ENCODE measurements at places on chromosomes 13 and 19. TPM values are rescaled to one million over a fixed set of nuclear protein-coding genes. Genes with fewer than 3 reads are reported as not detected.
A peak's percentile ranks its signal among the peaks of the same experiment; 100 is the strongest.

- no peaks in the 10 kb centered on the region for H3K36me3 ChIP-seq
- H3K4me3 ChIP-seq: no peak overlapping the region
- DNase-seq: no peak
- no peak overlapping the region for H3K27ac ChIP-seq
- no peaks in the 10 kb centered on the region for H3K27me3 ChIP-seq
Observed at GRCh38 chr13:42544246-42544926, 29.6 kb upstream of the TNFSF11 start.

DNA sequence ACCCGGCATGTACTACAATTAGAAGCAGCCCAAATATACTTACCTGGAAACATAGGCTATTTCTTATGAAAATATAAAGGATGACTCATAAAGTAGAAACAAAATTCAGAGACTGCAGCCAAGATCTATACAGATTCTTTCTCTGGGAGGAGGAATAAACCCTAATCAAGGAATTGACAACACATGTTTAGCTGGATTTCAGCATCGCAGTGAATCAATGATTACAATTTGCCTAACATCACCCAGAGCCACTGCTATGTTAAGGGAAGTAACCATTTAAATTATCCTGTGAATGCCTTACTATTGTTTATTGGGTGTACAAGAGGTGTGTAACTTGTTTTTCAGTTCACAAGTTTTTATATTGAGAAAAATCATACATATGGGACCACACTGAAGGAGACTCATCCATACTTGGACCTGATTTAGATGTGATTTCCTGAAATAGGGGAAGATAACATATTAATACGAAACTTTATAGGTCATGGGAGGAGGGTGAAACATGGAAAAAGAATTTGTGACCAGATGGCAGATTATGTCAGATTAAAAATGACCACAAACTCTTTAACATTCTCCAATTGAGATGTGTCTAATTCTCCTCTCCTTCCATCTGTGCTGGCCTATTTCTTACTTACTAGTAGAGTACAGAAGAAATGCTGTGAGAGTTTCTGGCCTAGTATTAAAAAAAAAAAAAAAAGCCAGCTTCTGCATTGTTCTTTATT is 1168.4 kb downstream of the SLITRK1 start:
- no peak overlapping the region for H3K4me3 ChIP-seq
- H3K27me3 ChIP-seq: no peaks in the 10 kb centered on the region
- no peaks in the 10 kb centered on the region for H3K36me3 ChIP-seq
- no peak for DNase-seq

DNA sequence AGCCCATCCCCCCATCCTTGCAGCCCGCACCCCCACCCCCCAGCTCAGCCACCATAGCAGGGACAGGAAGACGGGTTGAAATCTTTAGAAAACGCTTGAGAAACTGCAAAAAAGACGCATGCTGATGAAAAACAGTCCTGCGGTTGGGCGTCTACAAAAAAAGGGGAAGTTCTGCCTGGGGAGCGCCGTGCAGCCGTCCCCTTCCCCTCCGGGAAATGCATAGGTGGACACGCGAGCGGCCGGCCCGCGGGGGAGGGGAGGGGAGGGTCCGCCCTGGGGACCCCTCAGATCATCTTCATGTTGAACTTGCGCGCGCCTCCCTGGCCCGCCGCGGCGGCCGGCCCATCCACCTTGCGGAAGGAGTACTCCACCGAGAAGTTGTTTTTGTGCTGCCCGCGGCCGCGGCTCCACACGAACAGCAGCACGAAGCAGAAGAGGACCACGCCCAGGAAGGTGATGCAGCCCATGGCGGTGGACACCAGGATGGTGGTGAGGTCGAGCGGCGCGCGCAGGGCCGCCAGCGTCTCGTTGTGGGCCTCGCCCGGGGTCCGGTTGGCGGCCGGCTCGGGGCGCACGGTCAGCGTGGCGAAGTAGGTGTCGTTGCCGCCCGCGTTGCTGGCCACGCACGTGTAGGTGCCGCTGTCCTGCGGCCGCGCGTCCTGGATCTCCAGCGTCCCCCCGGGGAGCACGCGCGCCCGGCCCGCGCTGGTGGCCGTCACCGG is 7.9 kb upstream of the PEAK3 start:
- peak; percentile 82 for DNase-seq
- H3K4me3 ChIP-seq: peak overlapping the region; percentile 85
- H3K27ac ChIP-seq: peak overlapping the region; percentile 97
- peaks cover 17% of the 10 kb centered on the region for H3K36me3 ChIP-seq
- H3K4me1 ChIP-seq: peaks cover 39% of the 10 kb centered on the region

DNA sequence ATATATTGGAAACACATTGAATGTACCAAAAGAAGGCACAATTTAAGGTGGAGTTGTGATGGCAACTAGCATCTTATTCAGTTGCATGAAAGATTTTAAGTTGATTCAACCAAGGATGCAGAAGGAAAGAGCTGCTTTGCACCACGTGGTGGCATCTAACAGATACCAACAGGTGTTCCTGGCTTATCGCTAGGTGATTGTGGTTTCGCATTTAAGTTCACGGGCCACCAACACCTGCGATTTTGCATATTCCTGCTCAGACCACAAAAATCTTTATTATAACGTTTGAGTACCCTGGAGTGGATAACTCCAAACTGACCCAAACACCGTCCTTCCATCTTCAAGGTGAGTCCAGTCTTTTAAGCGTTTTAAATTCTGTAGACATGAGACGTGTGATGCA is 45.3 kb downstream of the RGCC start:
- peaks cover 5% of the 10 kb centered on the region for H3K36me3 ChIP-seq
- no peak overlapping the region for H3K4me3 ChIP-seq
- H3K27me3 ChIP-seq: no peaks in the 10 kb centered on the region
- no peak for DNase-seq
- H3K4me1 ChIP-seq: peaks cover 28% of the 10 kb centered on the region

- no peak overlapping the region for H3K4me3 ChIP-seq
- H3K4me1 ChIP-seq: no peaks in the 10 kb centered on the region
- no peaks in the 10 kb centered on the region for H3K36me3 ChIP-seq
- no peak for DNase-seq
- H3K27ac ChIP-seq: no peak overlapping the region
- no peaks in the 10 kb centered on the region for H3K27me3 ChIP-seq
Observed at GRCh38 chr13:36076211-36076610, 55.0 kb downstream of the DCLK1 start.

DNA sequence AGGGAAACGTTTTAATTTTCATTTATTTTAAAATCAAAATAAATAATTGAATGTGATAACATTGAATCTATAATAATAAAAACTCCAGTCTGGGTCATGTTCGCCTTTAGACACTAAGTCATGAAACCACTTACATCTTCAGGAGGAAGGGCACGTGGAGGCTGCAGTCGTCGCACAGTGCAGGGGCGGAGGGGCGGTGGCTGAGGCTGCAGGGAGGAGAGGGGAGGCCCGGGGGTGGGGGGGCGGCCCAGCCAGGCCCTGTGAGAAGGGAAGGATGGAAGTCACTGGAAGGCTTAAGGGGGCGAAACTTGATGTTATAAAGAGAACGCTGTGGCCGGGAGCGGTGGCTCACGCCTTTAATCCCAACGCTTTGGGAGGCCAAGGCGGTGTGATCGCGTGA is 14.9 kb upstream of the LATS2 start:
- DNase-seq: no peak
- H3K4me1 ChIP-seq: peaks cover 44% of the 10 kb centered on the region
- peak overlapping the region; percentile 60 for H3K27ac ChIP-seq
- H3K4me3 ChIP-seq: peak overlapping the region; percentile 31
- peaks cover 18% of the 10 kb centered on the region for H3K27me3 ChIP-seq

GRCh38 chr13:113402471-113403254 is 38.7 kb upstream of the GRTP1 start:
- H3K4me3 ChIP-seq: no peak overlapping the region
- DNase-seq: no peak
- peaks cover 3% of the 10 kb centered on the region for H3K27me3 ChIP-seq
- H3K4me1 ChIP-seq: no peaks in the 10 kb centered on the region
- no peak overlapping the region for H3K27ac ChIP-seq

GRCh38 chr13:113105032-113105920 is at the start of gene F7:
Gene F7, plus strand, starts transcription at chr13:113105791. Its CDS starts 51 bp downstream, at chr13:113105842.
- peaks cover 3% of the 10 kb centered on the region for H3K4me1 ChIP-seq
- no peak within 1 kb of the TSS for H3K27ac ChIP-seq
- no peak within 1 kb of the TSS for H3K4me3 ChIP-seq
- H3K36me3 ChIP-seq: peaks cover 1% of the 10 kb centered on the region

DNA sequence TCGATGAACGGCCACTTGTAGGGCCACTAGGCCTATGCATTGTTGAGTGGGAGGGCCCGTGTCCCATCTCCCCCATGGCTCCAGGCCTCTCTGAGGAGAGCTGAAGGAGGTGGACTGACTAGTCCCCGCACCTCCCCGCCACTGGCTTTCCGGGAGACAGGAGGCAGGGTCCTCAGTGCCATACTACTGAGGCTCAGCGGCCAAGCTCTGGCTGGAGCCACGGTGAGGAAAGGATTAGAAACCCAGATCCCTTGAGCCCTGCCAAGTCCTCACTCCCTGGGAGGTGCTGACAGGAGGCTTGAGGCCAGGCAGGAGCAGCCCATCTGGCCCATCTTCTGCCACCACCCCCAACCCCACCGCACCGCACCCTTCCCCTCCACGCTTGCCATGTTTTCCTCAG is 29.0 kb downstream of the CCDC8 start:
- H3K27ac ChIP-seq: no peak overlapping the region
- H3K36me3 ChIP-seq: peaks cover 71% of the 10 kb centered on the region
- H3K4me3 ChIP-seq: no peak overlapping the region

- no peaks in the 10 kb centered on the region for H3K27me3 ChIP-seq
- H3K36me3 ChIP-seq: no peaks in the 10 kb centered on the region
- H3K27ac ChIP-seq: no peak overlapping the region
Observed at GRCh38 chr13:29819143-29819542, 31.3 kb downstream of the UBL3 start.

- DNase-seq: no peak
- no peaks in the 10 kb centered on the region for H3K36me3 ChIP-seq
- H3K27ac ChIP-seq: no peak overlapping the region
- no peak overlapping the region for H3K4me3 ChIP-seq
- H3K27me3 ChIP-seq: peaks cover 15% of the 10 kb centered on the region
- no peaks in the 10 kb centered on the region for H3K4me1 ChIP-seq
Observed at GRCh38 chr13:29743201-29743786, 107.1 kb downstream of the UBL3 start.

GRCh38 chr13:50812242-50812641 is 31.2 kb downstream of the DLEU7 start:
- H3K27me3 ChIP-seq: peaks cover 2% of the 10 kb centered on the region
- no peaks in the 10 kb centered on the region for H3K36me3 ChIP-seq
- no peak overlapping the region for H3K27ac ChIP-seq
- peaks cover 17% of the 10 kb centered on the region for H3K4me1 ChIP-seq
- H3K4me3 ChIP-seq: no peak overlapping the region
- DNase-seq: no peak

- H3K36me3 ChIP-seq: no peaks in the 10 kb centered on the region
- DNase-seq: no peak
- H3K4me1 ChIP-seq: peaks cover 3% of the 10 kb centered on the region
- H3K27ac ChIP-seq: no peak overlapping the region
- H3K27me3 ChIP-seq: peaks cover 16% of the 10 kb centered on the region
Observed at GRCh38 chr13:25218019-25218418, 45.9 kb upstream of the AMER2 start.

DNA sequence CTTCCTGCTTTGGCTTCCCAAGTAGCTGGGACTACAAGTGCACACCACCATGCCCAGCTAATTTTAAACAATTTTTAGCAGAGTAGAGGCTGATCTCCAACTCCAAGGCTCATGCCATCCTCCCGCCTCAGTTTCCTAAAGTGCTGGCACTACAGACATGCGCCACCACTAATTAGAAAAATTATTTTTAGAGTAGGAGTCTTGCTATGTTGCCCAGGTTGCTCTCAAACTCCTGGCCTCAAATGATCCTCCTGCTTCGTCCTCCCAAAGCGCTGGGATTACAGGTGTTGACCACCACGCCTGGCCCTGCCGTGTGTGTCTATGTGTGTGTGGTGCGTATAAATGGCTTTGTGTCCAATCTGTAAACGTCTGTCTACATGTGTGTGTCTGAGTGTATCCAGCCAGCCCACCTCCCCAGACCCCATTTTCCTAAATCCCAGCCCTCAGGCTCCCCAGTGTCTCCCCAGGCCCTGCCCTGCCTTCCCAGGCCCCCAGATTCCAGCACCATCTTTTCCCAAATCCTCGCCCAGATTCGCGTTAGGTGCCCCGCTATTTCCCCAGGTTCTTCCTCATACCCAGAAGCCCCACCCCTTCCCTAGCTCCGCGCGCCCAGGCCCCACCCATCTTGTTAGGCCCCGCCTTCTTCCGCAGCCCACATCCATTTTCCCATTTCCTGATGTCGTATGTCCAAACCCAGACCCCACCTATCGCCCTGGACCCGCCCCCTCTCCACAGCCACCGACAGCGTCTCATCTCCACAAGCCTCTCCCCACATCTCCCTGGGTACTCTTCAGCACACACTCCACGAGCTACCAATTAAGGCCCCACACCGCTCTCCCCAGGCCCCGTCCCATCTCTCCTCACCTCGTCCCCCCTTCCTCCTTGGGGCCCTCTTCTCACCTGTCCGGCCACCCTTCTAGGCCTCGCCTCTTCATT is 24.9 kb downstream of the SLC8A2 start:
- peaks cover 63% of the 10 kb centered on the region for H3K27me3 ChIP-seq
- H3K4me3 ChIP-seq: peak overlapping the region; percentile 53
- H3K36me3 ChIP-seq: peaks cover 2% of the 10 kb centered on the region
- DNase-seq: peak; percentile 63
- H3K4me1 ChIP-seq: peaks cover 45% of the 10 kb centered on the region

GRCh38 chr13:111245576-111246384 is 74.7 kb upstream of the TEX29 start:
- no peak overlapping the region for H3K27ac ChIP-seq
- no peaks in the 10 kb centered on the region for H3K27me3 ChIP-seq
- no peak overlapping the region for H3K4me3 ChIP-seq
- H3K36me3 ChIP-seq: peaks cover 61% of the 10 kb centered on the region
- H3K4me1 ChIP-seq: no peaks in the 10 kb centered on the region

GFY gene
- not detected for total RNA-seq

PSG6 gene
- not detected for total RNA-seq

ITGBL1 gene
- total RNA-seq: not detected
